ENCODE measurements at places on chromosomes 11 and 22.

- no peak for DNase-seq
These were observed 26.1 kb downstream of the APIP start for GRCh38 chr11:34890089-34890488.

- DNase-seq = no peak
These were observed 21.5 kb upstream of the CSNK2A3 start for GRCh38 chr11:11374358-11375148.

GRCh38 chr11:534396-535209 is 773 bp downstream of the HRAS start:
- peak; percentile 26 for DNase-seq

GRCh38 chr11:1199241-1199750 is 23.6 kb upstream of the MUC5B start:
- DNase-seq = no peak

GRCh38 chr11:2118677-2119076 is 20.5 kb downstream of the IGF2 start:
- no peak for DNase-seq

- no peak for DNase-seq
These were observed 24.3 kb downstream of the PATL1 start for GRCh38 chr11:59644528-59644927.

- DNase-seq = no peak
These were observed 32.1 kb downstream of the SNU13 start for GRCh38 chr22:41656556-41656955.

- no peak for DNase-seq
These were observed 40.5 kb upstream of the PRDM11 start for GRCh38 chr11:45105984-45106375.

GRCh38 chr11:130574740-130575139 is 126.3 kb downstream of the ADAMTS15 start:
- DNase-seq = no peak

- peak; percentile 35 for DNase-seq
These were observed 1.3 kb upstream of the ZBTB16 start for GRCh38 chr11:114058026-114058706.

GRCh38 chr22:29331213-29331612 is 15.7 kb upstream of the RASL10A start:
- no peak for DNase-seq

GRCh38 chr11:102367364-102367763 is 20.4 kb downstream of the BIRC2 start:
- DNase-seq = no peak

DNA sequence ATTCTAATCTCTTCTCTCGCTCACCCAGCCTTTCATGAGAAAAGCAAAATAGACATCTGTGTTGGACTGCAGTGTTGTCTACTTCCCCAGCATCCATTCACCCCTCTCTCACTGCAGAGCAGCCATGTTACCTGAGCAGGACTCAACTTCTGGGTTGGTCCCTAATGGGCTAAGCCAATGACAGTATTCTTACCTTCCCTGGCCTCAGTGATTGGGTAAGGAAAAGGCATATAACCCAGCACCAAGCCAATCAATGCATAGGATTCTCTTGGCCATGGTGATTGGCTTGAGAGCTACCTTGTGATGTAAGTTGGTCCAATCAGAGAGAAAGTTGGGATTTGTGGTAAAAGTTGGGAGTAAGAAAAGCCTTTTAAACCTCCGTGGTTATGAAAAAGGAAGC is 99.8 kb upstream of the NECTIN1 start:
- no peak for DNase-seq

DNA sequence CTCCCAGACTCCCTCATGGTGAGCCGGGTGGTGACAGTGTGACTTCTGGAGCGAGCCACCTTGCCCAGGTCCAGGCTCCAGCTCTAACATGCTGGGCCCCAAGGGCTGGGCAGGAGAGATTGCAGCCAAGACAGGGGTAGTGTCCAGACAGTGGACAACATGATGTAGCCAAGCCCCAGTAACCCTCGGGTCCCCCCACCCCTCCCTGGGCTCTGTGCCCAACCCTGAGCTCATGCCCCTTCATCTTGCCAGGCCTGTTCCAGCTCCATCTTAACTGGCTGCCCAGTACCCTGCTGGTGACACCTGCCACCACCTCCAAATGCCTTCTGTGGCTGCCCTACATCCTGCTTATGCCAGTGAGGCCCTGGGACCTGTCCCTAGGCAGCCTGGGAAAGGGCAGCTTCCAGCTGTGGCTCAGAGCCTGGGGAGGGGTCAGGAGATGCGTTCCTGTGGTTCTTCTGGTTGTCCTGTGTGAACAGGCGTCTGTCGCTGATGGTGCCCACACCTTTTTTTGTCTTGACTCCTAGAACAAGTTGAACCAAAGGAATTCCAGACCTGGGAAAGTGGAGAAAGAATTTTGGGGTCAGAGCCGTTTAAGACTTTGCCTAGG is 12.5 kb upstream of the SYT12 start:
- no peak for DNase-seq

DNA sequence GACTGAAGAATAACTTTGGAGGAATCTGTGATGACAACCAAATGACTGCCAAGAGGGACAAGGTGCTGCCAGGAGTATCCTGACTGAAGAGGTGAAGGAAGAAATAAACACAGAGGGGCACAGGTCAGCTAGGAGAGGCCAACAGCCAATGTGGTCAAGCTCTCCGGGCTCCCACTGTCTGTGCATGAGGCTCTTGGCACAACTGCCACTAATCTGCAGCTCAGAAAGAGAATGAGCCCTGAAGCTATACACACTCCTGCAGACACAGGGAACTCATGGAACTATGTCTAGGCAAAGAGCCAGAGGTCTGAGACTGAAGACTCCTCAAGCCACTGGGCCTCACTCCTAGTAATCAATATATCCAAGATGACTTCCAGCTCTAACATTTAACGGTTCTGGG is 7.0 kb downstream of the THRSP start:
- DNase-seq = no peak

DNA sequence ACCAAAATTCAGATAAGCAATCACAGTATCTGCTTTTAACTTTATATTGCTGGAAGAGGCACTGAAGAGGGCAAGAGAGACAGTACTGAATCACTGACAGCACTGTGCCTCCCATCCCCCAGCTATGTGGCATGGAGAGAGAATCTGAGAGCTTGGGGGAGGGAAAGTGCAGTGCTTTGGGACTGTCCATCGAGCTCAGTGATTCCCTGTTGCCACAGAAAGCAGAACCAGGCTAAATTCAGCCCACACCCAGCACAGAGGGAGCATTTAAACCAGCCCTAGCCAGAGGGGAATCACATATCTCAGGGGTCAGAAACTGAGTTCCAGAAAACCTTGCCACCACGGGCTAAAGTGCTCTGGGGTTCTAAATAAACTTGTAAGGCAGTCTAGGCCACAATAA is 44.3 kb downstream of the KCNQ1 start:
- DNase-seq = no peak

DNA sequence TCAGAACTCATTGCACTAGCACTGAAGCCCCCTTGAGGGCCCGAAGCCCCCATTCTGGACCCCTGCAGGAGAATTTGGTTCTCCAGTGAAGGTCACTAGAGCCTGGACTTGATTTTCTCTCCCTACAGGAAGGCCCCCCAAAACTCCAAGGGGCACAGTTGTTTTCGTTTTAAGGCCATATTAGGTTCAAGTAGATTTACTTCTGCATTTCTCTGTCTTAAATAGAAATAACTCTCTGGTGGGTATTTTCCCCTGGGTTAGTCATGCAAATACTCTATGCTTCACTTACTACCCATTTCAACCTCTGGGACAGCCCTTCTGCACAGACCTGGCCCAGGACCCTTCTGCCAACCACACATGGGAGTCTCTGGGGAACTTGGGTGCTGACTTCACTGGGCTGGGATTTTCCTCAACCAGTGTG is 41.6 kb downstream of the WEE1 start:
- DNase-seq = no peak

DNA sequence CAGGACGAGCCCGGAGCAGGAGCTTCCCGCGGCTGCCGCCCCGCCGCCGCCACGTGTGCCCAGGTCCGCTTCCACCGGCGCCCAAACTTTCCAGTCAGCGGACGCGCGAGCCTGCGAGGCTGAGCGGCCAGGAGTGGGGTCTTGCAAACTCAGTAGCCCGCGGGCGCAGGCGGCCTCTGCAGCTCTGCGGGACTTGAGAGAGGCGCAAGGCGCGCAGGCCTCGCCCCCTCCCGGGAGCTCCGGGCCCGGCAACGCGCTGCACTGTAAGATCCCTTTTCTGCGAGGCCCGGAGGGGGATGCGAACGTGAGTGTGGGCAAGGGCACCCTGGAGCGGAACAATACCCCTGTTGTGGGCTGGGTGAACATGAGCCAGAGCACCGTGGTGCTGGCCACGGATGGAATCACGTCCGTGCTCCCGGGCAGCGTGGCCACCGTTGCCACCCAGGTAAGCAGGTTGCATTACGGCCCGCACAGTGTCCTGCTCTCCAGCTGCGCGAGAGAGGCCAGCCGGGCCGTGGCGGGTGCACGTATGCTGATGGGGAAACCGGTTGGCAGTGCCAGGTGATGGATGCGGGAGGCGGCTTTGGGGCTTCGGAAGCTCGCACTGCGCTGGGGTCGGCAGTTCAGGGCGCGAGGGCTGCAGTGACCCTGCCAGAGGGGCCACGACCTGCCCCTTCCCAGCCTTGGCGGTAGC is 2.0 kb downstream of the SLC6A5 start:
- DNase-seq = no peak

- DNase-seq = no peak
These were observed 68.0 kb downstream of the RTL6 start for GRCh38 chr22:44429941-44430587.

DNA sequence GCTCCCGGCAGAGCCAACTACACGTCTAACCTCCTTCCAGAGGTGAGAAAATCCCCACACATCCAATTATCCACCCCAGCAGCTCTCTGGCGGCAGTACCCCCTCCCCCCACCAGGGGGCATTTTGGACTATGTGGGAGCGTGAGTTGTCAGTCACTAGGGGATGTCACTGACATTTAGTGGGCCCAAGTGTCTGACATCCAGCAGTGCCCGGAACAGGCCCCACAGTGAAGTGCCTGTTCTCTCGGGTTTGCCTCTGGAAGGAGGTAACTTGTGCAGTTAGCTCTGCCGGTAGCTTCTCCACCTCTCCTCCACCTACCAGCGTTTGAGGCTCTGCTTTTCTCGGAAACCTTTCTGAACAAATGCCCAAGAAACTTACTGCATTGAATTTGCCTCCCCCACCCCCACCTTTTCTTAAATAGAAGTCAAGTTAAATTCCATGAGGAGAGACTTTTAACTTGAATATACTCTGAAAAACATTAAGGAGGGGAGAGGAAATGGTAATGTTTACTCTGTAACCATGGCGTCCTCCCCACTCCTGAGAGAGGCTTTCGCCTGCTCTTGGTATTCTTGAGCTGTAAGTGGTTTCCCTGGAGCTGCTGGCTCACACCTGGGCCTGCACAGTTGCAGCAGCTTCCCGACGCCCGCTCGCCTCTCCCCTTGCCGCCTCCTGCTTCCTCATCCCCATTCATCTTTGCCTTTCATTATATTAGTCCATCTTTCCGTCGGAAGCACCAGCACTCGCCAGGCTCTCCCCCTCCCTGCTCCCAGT is 112.8 kb downstream of the WNT7B start:
- DNase-seq = peak; percentile 73

DNA sequence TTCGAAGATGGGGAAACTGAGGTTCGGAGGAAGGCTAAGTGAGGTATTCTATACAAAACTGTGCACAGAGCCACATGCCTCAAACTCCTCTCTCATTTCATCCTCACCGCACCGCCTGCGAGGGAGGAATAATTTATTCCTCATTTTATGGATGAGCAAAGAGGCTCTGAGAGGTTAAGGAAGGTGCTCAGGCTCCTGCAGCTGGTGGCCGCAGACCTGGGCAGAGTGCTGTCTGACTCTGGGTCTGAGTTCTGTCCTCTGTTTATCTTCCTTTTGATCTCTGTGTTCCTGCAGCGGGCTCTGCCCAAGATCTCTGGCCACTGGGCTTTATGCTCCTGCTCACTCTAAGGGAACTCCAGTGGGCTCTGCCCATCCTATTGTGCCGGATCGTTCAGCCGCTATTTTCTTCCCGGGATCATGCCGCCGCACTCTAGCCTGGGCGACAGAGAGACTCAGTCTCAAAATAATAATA is 59.5 kb downstream of the MCM5 start:
- DNase-seq = no peak

- DNase-seq = no peak
These were observed 4.3 kb upstream of the ZC3H7B start for GRCh38 chr22:41296826-41297667.

GRCh38 chr22:30308518-30309230 is 18.1 kb downstream of the TBC1D10A start:
- DNase-seq = no peak

- no peak for DNase-seq
These were observed 1.8 kb downstream of the CD82 start for GRCh38 chr11:44566952-44567875.
